Body of pancreas (tissue), 4 donors: ENCODE measurements at places on chromosomes 16 and 17. TPM values are rescaled to one million over a fixed set of nuclear protein-coding genes. Genes with fewer than 3 reads are reported as not detected.

PIMREG gene
- not detected for total RNA-seq

ARL5C gene
- 0.26 TPM for total RNA-seq

FKBP10 gene
- 22.3 TPM for total RNA-seq

PRSS21 gene
- total RNA-seq: 1.6 TPM

SLC43A2 gene
- 22.4 TPM for total RNA-seq

DNA sequence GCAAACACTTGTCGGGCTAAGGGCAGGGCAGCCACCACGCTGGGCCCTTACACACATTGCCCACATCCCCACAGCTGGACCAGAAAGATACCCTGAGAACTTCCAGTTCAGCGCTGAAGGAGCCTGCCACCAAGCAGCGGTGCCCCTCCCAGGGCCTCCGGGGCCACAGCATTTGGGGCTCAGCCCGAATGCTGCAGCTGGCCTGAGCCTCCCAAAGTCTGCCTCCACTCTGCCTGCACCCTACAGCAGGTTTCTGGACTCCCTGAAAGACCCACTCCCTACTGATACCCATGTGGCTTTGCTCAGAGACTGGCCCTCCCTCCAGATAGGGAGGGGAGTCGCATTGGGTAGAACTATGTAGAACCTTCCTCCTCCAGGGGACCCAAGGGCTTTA, 1.5 kb downstream of the MCRIP1 start:
- no peak for DNase-seq

DNA sequence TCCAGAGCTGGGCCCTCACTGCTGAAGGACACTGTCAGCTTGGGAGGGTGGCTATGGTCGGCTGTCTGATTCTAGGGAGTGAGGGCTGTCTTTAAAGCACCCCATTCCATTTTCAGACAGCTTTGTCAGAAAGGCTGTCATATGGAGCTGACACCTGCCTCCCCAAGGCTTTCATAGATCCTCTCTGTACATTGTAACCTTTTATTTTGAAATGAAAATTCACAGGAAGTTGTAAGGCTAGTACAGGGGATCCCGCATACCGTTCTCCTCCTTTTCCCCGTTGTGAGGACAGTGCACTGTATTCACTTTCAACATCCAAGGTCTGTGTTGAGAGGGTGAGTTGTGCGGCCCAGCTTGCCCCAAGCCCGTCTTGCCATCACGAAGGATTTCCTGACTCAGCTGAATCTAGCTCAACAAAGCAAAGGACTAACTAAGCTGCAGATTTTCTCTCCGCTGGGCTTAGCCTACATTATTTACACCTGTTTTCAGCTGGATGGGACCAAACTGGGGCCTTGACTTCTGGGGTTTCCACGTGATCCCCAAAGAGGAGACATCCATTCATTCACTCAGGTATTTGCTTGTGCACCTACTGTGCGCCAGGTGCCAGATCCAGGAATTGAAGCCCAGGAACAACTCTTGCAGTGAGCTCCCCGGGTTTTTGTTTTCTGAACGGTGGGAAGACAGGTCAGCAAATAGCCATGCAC, 5.2 kb upstream of the TMEM235 start:
- DNase-seq: no peak

DNA sequence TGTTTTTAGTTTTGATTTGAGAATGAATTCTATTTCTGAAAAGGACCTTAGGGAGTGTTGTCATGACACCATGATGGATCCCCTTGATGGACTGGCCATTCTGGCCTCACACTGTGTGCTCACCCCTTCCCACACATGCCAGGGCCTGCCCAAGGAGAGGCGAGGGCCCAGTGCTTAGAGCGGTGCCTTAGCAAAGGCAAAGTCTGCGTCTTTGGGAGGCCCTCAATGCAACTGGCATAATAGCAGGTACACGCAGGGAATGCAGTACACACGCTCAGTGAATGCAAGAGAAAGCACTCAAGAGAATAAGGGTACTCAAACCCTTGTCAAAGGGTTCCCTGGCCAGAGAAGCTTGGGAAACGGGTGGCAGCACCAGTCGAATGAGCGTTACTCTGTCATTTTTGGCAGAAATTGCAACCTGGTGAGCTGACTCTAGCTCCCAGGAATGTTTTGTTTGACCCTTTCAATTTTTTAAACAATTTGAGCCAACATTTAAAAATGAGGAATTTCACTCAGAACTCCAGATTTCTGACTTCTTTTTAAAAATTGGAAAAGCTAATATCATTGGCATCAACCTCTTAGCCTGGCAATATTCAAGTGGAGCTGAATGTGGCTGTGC, 32.1 kb downstream of the NKD1 start:
- no peak for DNase-seq

- no peak for DNase-seq
Measured at GRCh38 chr16:81463296-81463890, 18.8 kb downstream of the CMIP start.

GRCh38 chr16:71338193-71338592, 20.3 kb upstream of the CALB2 start:
- DNase-seq: no peak

- DNase-seq: no peak
Measured at GRCh38 chr16:50550866-50551641, 2.9 kb downstream of the NKD1 start.
